ENCODE measurements at places on chromosomes 5 and 9. TPM values are rescaled to one million over a fixed set of nuclear protein-coding genes. Genes with fewer than 3 reads are reported as not detected.

WDR38 gene
- total RNA-seq, result not detected

CTSL gene
- 65.7 TPM for total RNA-seq

AK3 gene
- 23.1 TPM for total RNA-seq

CER1 gene
- not detected for total RNA-seq

AK8 gene
- not detected for total RNA-seq

IGFBPL1 gene
- not detected for total RNA-seq

NR2F1-AS1 gene
- total RNA-seq, result not detected

TIMD4 gene
- total RNA-seq, result 9.5 TPM

RNF180 gene
- not detected for total RNA-seq

CTXN3 gene
- total RNA-seq, result not detected

CCL28 gene
- 18.2 TPM for total RNA-seq

F2RL2 gene
- total RNA-seq, result not detected

SECISBP2 gene
- total RNA-seq, result 112 TPM

LCN1 gene
- total RNA-seq, result not detected

ATP6V0E1 gene
- total RNA-seq, result 158 TPM

ELOVL7 gene
- total RNA-seq, result not detected

LMX1B gene
- not detected for total RNA-seq

PCDHGA12 gene
- total RNA-seq, result 0.17 TPM

ADGRV1 gene
- total RNA-seq, result 0.09 TPM

PCDHA9 gene
- not detected for total RNA-seq

ASPN gene
- total RNA-seq, result not detected

LHX3 gene
- not detected for total RNA-seq
